Nucleus accumbens (tissue), 56 donors: ENCODE measurements at places on chromosomes 12 and 14.

- no peak for DNase-seq
Measured at GRCh38 chr14:82667006-82667405, 1133.4 kb upstream of the SEL1L start.

DNA sequence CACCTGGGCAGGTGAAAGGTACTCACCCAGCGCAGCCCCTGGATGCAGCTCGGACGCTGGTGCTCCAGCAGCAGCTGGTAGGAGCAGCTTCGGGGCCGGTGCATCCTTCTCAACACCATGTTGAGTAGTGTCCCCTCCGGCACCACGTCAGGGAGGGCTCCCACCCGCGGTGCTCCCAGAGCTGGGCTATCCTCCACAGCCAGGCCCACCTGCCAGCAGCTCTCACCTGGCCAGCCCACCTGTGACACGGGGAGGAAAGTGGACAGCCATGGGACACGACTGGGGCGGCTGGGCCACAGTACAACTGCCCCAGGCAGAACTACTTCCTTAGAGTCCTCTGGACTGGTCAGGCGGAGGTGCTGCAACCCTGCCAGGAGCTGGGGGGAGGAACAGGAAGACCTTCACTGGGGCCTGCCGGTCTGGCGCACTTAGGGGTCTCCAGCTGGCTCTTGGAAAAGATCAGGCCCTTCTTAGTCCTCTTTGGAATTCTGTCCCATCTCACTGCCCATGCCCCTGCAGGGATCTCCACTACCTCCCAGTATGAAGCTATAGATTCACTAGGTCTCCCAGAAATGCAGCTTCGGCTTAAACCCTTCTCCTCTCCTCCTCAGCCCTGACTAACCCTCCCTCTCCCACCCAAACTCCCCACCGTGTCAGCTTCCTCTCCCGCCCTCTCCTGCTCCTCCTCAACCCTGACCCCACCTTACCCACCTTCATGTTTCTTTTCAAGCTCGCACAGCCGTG, 668 bp downstream of the RAPGEF3 start:
- DNase-seq: no peak

DNA sequence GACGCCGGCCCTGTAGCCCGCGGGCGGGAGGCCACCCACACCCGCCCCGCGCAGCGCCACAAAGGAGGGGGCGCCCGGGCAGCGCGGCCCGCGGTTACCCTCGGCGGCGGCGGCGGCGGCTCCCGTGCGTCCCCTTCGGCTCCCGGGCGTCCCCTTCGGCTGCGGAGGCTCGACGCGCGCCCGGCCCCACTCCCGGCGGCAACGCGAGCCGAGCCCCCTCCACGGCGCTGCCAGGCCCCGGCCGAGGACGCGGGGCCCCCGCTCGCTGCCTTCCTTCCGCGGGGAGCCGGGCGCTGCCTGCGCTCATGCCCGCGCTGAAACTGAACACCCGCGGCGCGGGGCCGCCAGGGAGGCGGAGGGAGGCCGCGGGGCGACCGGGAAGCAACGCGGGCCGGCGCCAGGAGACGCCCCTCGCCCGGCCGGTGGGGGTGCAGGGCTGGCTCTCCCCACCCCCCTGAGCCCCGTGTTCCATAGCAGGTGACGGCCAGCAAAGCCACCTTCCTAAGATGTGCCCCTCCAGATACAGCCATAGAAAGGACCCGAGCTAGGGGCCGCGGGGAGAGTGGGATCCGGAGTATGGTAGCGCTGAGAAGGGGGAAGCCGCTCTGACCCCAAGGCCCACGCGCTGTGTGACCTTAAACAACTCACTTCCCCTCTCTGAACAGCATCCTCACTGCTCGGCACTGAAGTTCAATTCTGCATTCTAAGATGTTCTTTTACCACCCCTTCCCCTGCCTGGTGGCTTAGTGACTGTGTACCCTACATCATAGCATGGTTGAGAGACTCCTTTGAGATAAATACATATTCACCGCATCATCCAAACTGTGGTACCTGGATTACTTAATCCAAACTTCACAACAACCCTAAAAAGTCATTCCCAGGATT, 42.8 kb downstream of the KDM2B start:
- no peak for DNase-seq

DNA sequence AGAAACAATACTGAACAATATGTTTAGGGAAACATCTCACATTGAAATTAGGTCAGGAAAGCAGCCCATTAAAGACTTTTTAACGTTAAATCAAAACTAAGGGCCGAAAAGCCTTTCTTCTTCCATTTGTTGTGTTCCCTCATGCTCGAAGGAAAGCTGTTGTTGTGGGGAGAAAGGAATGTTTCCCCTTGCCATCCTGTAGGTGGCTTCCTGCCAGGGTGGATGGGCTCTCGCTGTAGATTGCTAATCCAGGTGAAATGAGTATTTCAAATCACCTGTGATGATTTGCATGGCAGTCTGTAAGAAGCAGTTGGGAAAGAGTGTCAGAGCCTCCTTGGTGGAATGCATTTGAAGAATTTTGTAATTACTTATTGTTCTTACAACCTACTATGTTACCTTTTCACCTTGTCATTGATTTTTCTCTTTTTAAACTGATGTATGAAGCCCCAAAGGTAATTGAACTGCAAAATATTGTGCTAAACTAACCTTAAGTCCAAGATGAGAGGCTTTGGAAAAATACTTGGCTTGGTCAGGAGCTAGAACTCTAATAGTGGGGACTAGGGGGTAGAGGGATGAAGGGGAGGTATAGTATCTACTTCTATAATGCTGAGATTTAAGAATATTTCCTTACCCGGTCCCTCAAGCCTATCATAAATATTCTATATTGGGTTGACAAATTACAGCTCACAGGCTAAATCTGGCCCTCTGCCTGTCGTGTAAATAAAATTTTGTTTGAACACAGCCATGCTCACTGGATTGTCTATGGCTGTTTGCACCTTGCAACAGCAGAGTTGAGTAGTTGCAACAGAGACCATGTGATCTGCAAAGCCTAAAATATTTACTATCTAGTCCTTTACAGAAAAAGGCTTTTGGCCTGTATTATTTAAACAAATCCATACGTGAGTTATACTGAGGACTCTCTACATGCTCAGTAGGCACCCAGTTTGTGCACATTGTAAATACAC, 7.7 kb upstream of the DCP1B start:
- no peak for DNase-seq

- DNase-seq: no peak
Measured at GRCh38 chr14:99264691-99265450, 7.1 kb downstream of the BCL11B start.

DNA sequence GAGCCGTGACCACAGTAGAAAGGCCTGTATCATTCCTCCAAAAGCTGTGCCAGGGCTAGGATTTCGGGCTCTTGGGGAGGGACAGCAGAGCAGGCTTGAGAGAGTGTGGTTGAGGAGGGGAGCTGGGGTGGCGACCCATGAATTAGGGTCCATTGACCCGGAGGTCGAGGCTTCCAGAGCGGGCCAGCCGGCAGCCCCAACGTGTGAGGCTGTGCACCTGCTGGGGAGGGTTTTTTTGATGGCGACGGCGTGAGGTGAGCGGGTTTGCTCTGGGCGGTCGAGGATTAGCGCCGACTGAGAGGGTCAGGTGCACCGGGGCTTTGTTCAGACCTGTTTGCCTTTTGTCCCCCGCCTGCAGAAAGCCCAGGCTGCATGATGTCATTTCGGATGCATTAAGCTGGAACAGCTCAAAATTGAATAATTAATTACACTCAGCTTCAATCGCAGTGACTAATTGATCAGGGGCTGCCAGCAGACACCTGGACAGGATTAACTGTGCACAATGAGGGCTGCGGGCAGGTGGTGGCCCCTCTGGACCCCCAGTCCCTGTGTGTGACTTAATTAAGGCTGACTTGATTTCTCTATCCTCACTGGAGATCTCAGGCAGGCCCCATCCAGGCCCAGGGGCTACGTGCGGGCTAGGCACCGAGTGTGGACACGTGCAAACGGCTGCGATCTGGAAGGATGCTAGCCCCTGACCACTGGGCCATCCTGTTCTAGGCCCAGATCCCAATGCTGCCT, 42.1 kb upstream of the MEG3 start:
- DNase-seq: no peak

DNA sequence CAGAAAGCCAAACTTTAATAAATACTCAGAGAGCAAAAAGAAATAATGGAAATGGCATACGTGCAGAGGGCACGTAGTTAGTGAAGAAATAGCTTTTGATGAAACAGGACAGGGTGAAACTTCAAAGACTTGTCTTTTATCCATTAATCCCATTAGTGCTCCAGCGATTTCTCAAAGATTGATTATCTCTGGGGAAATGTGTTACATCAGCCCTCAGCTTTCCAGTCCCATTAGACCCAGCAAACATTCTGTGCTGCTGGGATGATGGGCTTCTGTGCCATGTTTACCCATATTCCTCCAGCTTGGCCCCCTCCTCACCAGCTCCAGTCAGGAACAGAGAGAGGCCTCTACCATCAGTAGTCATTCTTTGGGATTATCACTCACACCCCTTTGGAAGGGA, 113.1 kb downstream of the CACNA1C start:
- DNase-seq: no peak
